ENCODE measurements at places on chromosomes 12 and 14.

DNA sequence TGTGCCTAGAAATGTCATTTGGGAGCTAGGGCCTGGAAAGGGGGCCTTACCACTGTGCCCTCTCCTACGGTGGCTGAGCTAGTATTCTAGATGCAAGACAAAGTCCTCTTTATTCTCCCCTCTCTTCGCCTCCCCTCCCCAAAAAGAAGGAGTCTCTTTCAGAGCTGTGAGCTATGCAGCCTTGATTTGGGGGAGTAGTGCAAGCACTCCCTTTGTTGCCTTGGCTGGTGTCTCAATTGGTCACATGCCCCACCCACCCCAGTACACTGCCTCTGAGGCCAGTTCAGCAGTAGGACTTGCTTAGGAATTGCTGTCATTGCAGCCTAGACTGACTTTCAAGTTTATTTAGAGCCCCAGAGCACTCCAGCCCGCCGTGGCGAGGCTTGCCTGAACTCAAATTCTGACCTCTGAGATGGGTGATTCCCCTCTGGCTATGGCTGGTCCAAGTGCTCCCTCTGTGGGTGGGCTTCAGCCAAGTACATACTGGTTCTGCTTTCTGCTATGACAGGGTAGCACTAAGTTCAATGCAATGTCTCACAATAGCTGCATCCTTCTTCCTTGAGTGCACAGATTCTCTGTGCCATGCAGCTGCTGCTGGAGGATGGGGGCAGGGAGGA lies 37.0 kb upstream of the FBXO33 start:
- no peak for DNase-seq

GRCh38 chr14:76277586-76278130 lies 98.3 kb upstream of the ESRRB start:
- no peak for DNase-seq

- no peak for DNase-seq
Measured at GRCh38 chr12:41634091-41634490, 446.0 kb downstream of the PDZRN4 start.

DNA sequence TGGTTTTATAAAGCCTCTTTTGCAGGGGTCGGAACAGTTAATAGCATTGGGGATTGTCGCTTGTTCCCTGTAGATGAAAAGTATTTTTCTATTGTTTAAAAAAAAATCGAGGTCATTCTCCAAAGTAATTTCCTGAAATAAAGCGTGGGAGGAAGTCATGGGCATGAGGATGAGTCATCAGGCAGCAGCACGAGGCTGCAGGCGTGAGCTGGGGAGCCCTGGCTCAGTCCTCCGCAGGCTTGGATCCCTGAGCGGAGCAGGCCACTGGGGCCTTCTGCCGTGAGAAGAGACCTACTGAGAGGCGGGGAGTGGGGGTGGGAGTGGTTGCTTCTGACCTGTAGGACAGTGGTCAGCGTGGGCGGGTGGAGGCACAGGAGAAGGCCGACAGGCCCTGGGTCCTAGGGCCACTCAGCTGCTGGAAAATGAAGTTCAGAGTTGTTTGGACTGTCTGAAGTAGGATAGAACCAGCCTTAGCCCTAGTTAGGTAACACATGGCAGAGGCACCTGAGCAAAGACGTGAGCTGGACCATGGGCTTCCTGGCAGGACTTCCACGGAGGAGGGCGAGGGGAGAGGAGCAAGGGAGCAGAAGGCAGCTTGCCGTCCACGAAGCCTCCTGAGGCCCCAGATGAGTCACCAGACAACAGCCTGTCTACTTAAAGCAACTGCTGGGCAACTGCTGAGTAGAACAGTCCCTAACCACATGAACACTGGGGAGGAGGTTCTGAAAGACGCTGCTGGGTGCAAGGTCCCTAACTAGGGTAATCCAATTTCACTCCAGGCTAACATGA lies 21.1 kb upstream of the LGALS3 start:
- peak; percentile 26 for DNase-seq

GRCh38 chr12:83015390-83016217 lies 328.9 kb downstream of the TMTC2 start:
- no peak for DNase-seq

- no peak for DNase-seq
Measured at GRCh38 chr14:64680714-64681065, 23.5 kb upstream of the PLEKHG3 start.

- no peak for DNase-seq
Measured at GRCh38 chr14:69238883-69239282, 21.1 kb upstream of the GALNT16 start.

All from esophagus squamous epithelium (tissue), 5 donors.